ENCODE measurements at places on chromosomes 3 and 15. TPM values are rescaled to one million over a fixed set of nuclear protein-coding genes. Genes with fewer than 3 reads are reported as not detected.
A peak's percentile ranks its signal among the peaks of the same experiment; 100 is the strongest.

ARPIN gene
- total RNA-seq = not detected

HIGD1A gene
- 57.1 TPM for total RNA-seq

PLA2G4E gene
- not detected for total RNA-seq

GRK7 gene
- not detected for total RNA-seq

COL6A5 gene
- not detected for total RNA-seq

CPB1 gene
- total RNA-seq = not detected

MUC20 gene
- 0.43 TPM for total RNA-seq

GP5 gene
- total RNA-seq = 0.64 TPM

TNFSF10 gene
- total RNA-seq = 31.8 TPM

DNA sequence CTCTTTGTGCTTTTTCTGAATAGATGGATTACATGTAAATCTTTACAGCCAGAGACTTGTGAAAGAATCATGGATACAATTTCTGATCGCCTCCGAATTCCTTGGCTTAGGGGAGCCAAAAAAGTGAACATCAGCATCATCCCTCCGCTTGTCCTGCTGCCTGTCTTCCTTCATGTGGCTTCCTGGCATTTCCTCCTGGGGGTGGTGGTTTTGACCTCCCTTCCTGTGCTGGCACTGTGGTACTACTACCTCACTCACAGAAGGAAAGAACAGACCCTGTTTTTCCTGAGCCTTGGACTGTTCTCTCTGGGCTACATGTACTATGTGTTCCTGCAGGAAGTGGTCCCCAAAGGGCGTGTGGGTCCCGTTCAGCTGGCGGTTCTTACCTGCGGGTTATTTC lies 5.9 kb downstream of the ZDHHC23 start:
- no peak for DNase-seq

DNA sequence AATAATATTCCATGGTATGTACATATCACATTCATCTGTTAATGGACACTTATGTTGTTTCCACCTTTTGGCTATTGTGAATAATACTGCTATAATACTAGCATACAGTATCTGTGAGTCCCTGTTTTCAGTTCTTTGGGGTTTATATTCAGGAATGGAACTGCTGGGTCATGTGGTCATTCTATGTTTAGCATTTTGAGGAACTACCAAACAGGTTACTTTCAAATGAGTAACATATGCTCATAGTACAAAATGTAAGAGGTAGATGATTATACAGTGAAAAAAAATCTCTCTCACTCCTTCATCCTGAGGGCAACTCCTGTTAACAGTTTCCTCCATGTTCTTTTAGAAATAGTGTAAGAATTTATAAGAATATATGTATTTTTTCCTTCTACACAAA lies 162.2 kb downstream of the PLD1 start:
- no peak for DNase-seq

GRCh38 chr3:37993820-37994638 lies 3.4 kb downstream of the VILL start:
- peak; percentile 82 for DNase-seq

- DNase-seq = no peak
These were observed 4.6 kb downstream of the LSG1 start for GRCh38 chr3:194667363-194667762.

DNA sequence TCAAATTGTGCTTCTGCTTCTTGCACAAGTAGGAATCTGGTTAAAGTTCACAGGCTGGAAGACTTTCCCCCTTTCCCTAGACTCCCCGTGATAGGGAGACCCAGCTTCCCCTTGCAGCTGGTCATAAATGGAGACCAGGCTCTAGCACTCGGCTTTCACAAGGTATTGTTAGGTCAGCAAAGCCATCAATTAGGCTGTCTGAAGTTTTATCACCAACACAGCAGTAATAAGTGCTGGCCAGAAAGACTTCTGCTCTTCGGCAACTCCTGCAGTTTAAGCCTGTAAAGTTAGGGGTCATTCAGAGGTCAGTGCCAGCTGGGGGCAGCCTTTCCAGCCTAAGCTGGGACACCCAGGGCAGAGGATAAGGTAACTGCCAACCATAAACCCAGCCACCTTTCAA lies 203.4 kb downstream of the MEIS2 start:
- DNase-seq = no peak

DNA sequence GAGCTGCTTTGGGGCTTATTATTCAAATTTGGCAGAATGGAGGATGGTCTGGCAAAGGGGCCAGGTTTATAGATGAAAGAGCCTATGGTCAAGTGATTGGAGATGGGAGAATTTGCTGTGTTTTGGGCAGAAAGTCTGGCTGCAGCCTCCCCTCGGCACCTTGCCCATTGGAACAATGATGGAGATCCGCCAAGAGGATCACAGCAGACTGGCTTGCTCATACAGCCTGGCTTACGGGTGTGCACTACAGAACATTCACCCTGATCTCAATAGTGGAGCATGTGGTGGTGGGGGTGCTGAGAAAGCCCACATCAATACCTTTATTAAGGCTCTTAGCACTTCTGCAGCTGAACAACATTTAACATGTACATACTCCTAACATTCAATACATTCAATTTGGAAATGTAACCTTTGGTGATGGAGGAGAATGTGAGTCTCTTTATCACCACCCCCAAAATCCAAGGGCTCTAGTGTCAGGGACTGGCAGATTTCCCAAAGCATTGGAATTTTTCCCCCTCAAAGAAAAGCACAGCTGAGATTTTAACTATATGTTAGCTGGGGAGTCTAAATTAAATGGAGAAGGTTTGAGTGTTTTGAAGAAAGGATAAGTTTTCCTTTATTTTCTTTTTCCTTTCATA lies 118.4 kb upstream of the TMC3 start:
- no peak for DNase-seq

- no peak for DNase-seq
These were observed 524.8 kb upstream of the TBL1XR1 start for GRCh38 chr3:177721864-177722785.

GRCh38 chr3:61875976-61876671 lies 314.8 kb downstream of the PTPRG start:
- no peak for DNase-seq

GRCh38 chr15:42102646-42103235 lies 8.4 kb upstream of the PLA2G4D start:
- DNase-seq = no peak

DNA sequence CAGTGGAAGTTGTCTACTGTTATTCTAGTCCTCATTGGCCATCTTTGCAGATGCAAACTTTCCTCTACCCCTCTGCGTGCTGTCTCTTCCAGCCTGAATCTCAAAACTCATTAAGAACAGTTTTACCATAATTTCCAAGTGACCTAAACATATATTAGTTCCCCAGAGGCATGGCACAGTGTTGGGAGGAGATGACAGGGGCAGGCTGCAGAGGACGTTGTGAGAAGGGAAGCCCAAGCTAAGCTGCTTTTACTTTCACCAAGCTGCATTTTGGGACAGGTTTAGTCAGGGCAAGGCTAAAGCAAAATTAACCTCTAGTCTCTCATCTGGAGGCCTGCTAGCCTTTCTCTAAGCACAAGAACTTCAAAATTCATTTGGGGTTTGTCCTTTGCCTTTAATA lies 318.6 kb upstream of the SATB1 start:
- DNase-seq = peak; percentile 48

- no peak for DNase-seq
These were observed 13.8 kb downstream of the TLNRD1 start for GRCh38 chr15:81014446-81015093.

DNA sequence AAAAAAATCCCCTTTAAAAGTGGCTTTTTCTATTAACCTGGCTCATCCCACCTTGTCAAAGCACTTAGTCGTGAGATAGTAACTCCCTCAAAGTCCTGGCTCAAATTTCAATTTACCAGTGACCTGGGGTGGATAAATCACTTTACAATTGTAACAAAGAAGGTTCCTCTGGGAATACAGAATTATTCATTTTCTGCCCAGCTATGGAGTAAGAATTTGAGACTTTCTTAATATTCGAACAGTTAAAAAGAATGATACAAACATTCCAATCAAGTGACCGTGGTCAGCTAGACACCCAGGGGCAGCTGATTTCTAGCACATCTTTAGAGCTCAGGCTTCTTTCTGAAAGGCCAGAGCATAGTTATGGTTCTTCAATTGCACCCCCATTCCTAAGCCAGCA lies 291.0 kb upstream of the TGFBR2 start:
- DNase-seq = no peak
